Neural crest cell (in vitro differentiated cells): ENCODE measurements at places on chromosomes 7 and 10. TPM values are rescaled to one million over a fixed set of nuclear protein-coding genes. Genes with fewer than 3 reads are reported as not detected.
A peak's percentile ranks its signal among the peaks of the same experiment; 100 is the strongest.

Gene CDH23
- 2.0 and 2.6 TPM in 2 replicates for total RNA-seq

Gene AZGP1
- total RNA-seq = 0.52 TPM in 1 of 2 replicates, not detected in the other

GRCh38 chr10:97977673-97978072 lies 52.7 kb downstream of the CRTAC1 start:
- H3K36me3 ChIP-seq = no peaks in the 10 kb centered on the region
- no peak overlapping the region for H3K4me3 ChIP-seq
- H3K27me3 ChIP-seq = peaks cover 99% of the 10 kb centered on the region
- peaks cover 5% of the 10 kb centered on the region for H3K4me1 ChIP-seq

- peaks cover 14% of the 10 kb centered on the region for H3K4me1 ChIP-seq
- no peak overlapping the region for H3K4me3 ChIP-seq
- no peaks in the 10 kb centered on the region for H3K27me3 ChIP-seq
- H3K36me3 ChIP-seq = no peaks in the 10 kb centered on the region
- DNase-seq = no peak
Measured at GRCh38 chr7:92641921-92642511, 51.8 kb upstream of the FAM133B start.

DNA sequence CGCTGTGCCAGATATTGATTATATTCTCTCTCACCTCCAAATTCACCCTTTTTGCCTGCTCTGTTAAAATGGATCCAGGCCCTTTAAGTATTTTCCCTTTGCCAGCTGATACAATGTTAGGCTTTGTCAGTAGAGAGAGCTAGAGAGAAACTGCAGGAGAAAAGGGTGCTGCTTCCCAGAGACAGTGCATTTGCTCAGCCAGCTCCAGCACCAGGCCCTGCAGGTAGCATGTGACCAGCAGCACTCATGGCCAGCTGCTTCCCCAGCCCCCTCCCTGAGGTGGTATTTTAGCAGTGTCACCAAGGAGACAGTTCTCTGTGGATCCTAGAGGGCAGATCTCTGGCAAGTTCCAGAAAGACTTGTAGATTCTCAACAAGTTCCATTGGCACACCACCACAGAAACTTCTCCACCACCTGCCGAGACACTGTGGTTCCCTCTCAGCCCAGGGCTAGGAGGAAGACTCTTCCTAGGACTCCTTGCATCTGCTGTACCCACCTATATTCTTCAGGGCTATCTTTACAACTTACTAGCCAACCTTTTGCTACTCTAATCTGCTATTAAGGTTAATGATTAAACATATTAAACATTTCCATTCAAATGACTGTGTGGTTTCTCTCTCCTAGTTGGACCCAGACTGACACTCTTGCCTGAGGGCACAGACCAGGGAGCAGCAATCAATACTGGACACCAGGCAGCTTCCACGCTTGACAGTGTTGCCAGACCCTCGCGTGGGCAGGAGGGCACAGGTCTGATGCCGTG lies 35.6 kb upstream of the ADAM12 start:
- H3K4me3 ChIP-seq = no peak overlapping the region
- peaks cover 18% of the 10 kb centered on the region for H3K36me3 ChIP-seq
- no peaks in the 10 kb centered on the region for H3K27me3 ChIP-seq
- no peak overlapping the region for H3K27ac ChIP-seq

Gene FAM180A
- not detected in 2 replicates for total RNA-seq

Gene GALNT17
- 10.4 and 11.0 TPM in 2 replicates for total RNA-seq

DNA sequence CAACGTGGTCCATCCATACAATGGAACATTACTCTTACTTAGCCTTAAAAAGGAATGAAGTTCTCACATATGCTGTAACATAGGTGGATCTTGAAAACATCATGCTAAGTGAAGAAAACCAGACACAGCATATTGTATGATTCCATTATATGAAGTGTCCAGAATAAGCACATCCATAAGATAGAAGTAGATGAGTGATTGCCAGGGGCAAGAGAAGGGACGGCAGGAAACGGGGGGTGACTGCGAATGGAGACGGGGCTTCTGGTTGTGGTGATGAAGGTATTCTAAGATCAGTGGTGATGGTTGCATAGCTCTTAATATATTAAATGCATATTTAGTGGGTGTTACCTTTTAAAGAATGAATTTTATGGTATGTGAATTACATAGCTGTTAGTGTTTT lies 29.8 kb downstream of the UBE3C start:
- peaks cover 4% of the 10 kb centered on the region for H3K4me1 ChIP-seq
- H3K4me3 ChIP-seq = no peak overlapping the region
- DNase-seq = no peak
- H3K27me3 ChIP-seq = no peaks in the 10 kb centered on the region

- H3K27me3 ChIP-seq = no peaks in the 10 kb centered on the region
- no peak for DNase-seq
Measured at GRCh38 chr10:128744092-128744491, 617.9 kb upstream of the MKI67 start.

DNA sequence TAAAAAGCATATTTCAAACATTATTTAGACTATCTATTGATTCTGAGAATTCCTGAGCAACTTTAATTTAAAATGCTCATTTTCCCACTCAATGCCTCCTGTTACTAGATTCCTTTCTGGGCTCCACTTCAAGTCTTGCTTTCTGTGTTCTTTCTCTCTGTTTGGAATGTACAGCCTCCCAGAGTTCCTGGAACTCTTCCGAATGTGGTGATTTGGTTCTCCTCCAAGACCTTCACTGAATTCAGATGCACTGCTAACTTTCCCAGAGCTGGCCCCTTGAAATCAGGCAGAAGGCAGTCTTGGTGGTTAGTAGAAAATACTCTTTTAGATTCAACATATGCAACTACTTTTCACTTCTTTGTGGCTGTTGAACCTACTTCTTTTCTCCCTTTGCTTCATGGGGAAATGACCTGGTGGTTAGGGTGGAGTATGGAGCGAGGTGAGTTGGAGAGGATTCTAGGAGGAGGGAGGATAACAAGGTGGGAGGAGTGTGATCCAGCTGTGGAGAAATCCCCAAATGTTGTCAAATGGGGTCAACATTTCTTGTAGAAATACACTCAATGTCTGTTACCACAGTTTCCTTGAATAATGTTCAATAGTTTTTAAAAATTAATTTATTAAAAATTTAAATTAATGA lies 27.9 kb upstream of the CCDC7 start:
- H3K4me3 ChIP-seq = no peak overlapping the region
- H3K36me3 ChIP-seq = no peaks in the 10 kb centered on the region
- DNase-seq = no peak
- H3K4me1 ChIP-seq = no peaks in the 10 kb centered on the region

Gene CDHR3
- 5.4 and 6.1 TPM in 2 replicates for total RNA-seq

Gene CYP2E1
- 0.48 and 0.49 TPM in 2 replicates for total RNA-seq

DNA sequence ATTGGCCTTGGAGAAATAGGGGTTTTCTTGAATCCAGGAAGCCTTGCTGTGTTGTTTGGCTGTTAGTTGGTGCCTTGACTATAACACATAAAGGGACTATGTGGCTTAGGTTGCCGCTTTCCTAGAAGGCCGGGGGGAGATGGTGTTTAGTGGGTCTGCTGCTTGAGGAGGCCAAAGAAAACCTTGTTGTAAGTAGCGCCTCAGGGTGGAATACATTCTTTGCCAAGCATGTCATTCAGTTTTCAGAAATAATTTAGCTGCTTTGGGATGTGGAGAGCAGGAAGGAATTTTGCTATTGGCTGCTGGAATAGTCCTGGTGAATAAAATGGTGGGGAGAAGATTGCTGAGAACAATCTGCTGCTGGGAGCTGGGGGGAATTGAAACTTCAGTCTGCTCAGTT lies 132.9 kb upstream of the WNT16 start:
- no peak overlapping the region for H3K4me3 ChIP-seq
- no peak overlapping the region for H3K27ac ChIP-seq
- no peaks in the 10 kb centered on the region for H3K27me3 ChIP-seq

- H3K36me3 ChIP-seq = no peaks in the 10 kb centered on the region
- H3K4me3 ChIP-seq = no peak overlapping the region
- no peak for DNase-seq
- no peaks in the 10 kb centered on the region for H3K27me3 ChIP-seq
Measured at GRCh38 chr7:78828317-78828716, 625.1 kb downstream of the MAGI2 start.

- DNase-seq = no peak
- peaks cover 3% of the 10 kb centered on the region for H3K27me3 ChIP-seq
- H3K4me3 ChIP-seq = no peak overlapping the region
- H3K36me3 ChIP-seq = peaks cover 8% of the 10 kb centered on the region
- peak overlapping the region; percentile 44 for H3K27ac ChIP-seq
- no peaks in the 10 kb centered on the region for H3K4me1 ChIP-seq
Measured at GRCh38 chr10:130242513-130242912, 106.3 kb downstream of the GLRX3 start.

DNA sequence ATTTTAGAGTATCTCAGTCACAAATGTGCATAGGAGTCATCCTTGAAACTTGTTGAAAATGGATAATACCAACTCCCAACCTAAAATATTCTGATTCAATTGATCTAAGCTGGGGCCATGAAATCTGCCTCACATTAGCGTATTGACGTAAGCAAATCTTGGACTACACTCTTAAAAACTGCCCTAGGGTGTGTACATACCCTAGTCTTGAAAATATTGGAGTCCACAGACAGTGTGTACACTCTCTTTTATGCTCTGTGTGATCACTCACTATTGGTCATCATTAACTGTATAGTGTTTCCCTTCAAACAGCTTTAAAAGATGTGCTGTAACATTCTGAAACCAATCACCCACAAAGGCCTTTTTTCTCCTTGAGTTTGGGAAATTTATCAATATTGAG lies 102.9 kb upstream of the FERD3L start:
- DNase-seq = no peak
- H3K27ac ChIP-seq = no peak overlapping the region
- no peak overlapping the region for H3K4me3 ChIP-seq
- no peaks in the 10 kb centered on the region for H3K4me1 ChIP-seq
- no peaks in the 10 kb centered on the region for H3K36me3 ChIP-seq

Gene CALHM1
- total RNA-seq = not detected in 2 replicates

DNA sequence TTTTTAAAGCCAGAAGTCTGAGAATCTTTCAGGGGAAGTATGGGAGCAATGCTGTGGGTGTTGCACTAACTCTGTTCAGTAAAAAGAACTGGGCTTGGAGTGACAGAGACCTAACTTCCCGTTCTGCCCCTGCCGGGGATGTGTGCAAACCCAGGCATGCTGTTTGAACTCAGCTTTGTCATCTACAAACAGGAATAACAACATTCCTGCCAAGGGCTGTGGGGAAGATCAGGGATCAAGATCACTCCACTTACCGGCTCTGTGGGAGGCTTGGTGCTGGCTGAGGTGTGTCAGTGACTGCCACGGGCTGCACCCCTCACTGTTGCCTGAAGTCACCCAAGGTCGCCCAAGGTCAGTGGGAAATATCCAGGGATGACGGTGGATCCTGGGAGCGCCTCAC lies 23.1 kb upstream of the DRGX start:
- H3K36me3 ChIP-seq = no peaks in the 10 kb centered on the region
- no peak overlapping the region for H3K4me3 ChIP-seq
- no peak for DNase-seq
- H3K4me1 ChIP-seq = no peaks in the 10 kb centered on the region

Gene IFIT3
- 1.3 and 1.8 TPM in 2 replicates for total RNA-seq
